AG09319 (cell line): ENCODE measurements at places on chromosomes 4 and X.

GRCh38 chr4:38368613-38369012 is 295.4 kb upstream of the KLF3 start:
- DNase-seq: no peak

- DNase-seq: no peak
Measured at GRCh38 chrX:77953708-77954107, 15.7 kb downstream of the PGAM4 start.

GRCh38 chr4:650461-650860 is 23.6 kb downstream of the ATP5ME start:
- DNase-seq: no peak

DNA sequence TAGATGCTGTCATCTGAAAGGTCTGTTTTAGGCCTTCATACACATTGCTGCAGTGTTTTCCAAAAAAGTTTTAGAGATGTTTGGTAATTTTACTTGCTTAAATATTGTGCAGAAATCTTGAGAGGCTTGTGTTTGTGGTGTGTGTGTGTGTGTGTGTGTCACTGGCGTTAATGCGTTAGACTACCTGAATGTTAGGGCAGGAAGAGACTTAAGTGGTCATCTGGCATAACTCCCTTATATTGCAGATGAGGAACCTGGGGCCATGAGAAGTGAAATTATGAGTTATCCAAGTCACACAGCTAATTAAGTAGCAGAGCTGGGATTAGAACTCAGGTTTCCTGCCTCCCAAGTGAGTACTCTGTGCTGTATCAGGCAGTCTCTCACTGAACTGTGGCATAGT is 1.4 kb downstream of the LSM6 start:
- DNase-seq: no peak

DNA sequence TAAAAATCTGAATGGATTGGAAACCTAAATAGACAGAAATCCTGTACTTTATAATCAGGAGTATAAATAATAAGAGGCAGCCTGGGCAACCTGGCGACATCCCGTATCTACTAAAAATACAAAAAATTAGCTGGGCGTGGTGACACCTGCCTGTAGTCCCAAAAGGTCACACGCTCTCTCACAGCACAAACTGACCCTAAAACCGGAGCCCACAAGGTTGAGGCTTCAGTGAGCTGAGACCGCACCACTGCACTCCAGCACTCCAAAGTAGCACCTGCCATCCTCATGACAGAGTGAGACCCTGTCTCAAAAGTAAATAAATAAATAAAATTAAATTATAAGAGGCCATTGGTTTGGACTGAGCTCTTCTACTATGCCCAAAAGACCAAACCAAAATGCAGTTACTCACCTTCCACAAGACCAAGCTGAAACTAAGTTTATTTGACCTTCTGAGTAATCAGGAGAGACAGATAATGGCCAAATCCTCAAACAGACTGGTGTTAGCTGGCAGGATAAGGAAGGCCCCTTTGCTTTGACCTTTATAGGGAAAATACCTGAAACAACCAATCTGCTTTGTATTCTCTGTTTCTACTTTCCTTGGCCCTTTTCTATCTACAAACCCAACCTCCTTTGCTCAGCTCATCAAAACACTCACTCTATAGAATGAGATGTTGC is 3.2 kb upstream of the GRSF1 start:
- DNase-seq: no peak

DNA sequence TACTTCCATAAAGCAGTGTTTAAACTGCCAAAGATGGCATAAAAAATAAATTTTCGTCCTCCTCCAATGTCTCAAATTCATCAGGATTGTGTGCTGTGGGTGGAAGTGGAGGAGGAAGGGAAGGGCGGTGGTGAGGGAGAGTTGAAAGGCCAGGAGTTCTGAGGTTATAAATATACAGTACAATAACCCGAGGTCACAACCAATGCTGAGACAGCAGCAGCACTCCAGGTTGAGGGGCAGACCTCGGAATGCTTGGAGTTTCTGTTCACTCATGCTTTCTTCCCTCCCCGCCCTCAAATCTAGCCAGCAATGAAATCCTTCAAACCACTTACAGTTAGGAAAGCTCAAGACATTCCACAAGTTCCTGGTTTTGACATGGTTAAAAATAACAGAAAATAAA is 134.0 kb upstream of the SMAD1 start:
- no peak for DNase-seq

GRCh38 chrX:123170546-123170945 is 13.5 kb upstream of the GRIA3 start:
- no peak for DNase-seq
